Cardiac septum (tissue), 1 donor: ENCODE measurements at places on chromosomes 3 and 15. TPM values are rescaled to one million over a fixed set of nuclear protein-coding genes. Genes with fewer than 3 reads are reported as not detected.
A peak's percentile ranks its signal among the peaks of the same experiment; 100 is the strongest.

- DNase-seq: no peak
Observed at GRCh38 chr3:67000009-67000408, 1.9 kb downstream of the KBTBD8 start.

- DNase-seq: no peak
Observed at GRCh38 chr15:91135201-91136130, 35.4 kb downstream of the SV2B start.

DNA sequence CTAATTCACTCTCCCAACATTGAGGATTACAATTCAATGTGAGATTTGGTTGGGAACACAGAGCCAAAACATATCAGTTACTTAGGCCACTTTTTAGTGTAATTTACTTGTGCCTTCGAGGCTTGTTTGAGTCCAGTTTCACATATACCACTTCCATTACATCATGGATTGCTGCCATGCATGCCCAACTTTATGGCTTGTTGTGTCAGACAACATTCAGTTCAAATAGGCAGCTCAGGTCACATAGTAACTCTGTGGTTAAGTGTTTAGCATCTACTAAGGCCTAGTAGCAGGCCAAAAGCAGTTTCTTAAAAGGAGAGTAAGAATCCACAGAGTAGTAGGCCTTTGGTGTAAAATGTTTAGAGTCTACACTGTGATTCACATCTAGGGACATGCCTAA lies 164.3 kb upstream of the GMNC start:
- no peak for DNase-seq

GRCh38 chr3:127694467-127695215 lies 21.9 kb downstream of the ABTB1 start:
- DNase-seq: peak; percentile 90

GRCh38 chr15:78200276-78200930 lies 34.0 kb downstream of the ACSBG1 start:
- DNase-seq: peak; percentile 17

- no peak for DNase-seq
Observed at GRCh38 chr3:114332342-114333179, 38.7 kb downstream of the TIGIT start.

GRCh38 chr3:145326666-145327065 lies 834.3 kb downstream of the PLOD2 start:
- DNase-seq: no peak

GRCh38 chr3:50325113-50325480 lies 2.6 kb upstream of the HYAL2 start:
- no peak for DNase-seq

DNA sequence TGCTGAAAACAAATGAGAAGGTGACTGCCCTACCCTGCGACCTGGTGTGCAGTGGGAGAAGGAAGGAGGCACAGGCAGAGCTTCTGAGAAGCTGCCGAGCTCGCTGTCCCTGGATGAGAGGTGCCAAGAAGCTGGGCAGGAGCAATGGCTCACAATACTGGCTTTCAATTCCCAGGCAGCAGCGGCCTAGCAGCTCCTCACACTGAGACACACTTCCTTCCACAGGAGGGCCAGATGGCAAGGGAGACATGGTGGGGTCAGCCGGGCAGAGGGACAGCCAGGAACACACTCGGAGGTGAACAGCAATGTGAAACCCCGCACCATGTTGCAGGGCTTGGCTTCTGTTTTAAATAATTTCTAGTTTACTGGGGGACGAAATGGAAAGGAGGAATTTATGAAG lies 314.6 kb downstream of the EPHB1 start:
- no peak for DNase-seq

GRCh38 chr15:27328608-27329007 lies 357.6 kb downstream of the GABRG3 start:
- no peak for DNase-seq

- DNase-seq: no peak
Observed at GRCh38 chr3:45988804-45989203, 6.8 kb downstream of the FYCO1 start.

DNA sequence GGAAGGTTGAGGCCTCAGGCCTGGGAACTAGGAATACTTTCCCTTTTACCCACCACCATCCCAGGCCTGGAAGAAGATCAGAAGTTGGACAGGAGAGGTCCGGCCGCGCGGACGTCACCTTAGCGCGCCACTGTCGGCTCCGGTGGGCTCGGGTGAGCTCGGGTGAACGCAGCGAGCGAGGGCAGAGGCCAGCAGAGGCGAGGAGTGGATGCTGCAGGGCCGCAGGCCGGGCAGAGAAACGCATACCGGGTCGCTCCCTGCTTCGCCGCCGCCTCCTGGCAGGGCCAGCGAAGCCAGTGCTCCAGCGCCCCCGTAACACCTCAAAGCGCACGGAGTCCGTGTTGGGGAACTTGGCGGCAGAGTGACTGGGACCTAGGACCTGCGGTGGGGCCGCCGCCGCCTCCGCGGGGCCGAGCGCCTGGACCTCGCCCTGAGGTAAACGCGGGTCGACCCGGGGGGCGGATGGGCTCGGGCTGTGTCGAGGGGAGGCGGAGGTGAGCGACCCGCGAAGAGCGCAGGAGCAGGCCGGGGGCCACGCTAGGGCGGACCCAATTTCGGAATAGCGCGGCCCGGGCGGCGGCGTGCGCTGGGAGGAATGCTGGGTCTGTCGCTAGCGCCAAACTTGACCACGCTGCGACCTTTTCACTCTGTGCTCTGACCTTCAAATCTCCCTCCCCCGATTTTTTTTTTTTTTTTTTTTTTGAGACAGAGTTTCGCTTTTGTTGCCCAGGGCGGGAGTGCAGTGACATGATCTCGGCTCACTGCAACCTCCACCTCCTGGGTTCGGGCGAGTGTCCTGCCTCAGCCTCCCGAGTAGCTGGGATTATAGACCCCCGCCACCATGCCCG lies 1.6 kb downstream of the CYP11A1 start:
- peak; percentile 54 for DNase-seq

DNA sequence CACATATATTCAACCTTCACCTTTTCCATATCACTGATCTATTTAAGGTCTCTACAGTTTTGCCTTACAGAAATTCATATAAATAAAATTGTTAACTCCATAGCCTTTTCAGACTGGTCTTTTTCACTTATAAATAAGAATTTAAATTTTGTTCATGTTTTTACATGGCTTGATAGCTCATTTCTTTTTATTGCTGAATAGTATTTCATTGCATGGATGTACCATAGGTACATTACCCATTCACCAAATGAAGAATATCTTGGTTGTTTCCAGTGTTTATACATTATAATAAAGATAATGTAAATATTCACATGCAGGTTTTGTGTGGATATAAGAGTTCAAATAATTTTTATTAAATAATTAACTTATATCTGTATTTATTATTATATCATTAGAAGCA lies 1765.0 kb downstream of the OTOL1 start:
- DNase-seq: no peak

DNA sequence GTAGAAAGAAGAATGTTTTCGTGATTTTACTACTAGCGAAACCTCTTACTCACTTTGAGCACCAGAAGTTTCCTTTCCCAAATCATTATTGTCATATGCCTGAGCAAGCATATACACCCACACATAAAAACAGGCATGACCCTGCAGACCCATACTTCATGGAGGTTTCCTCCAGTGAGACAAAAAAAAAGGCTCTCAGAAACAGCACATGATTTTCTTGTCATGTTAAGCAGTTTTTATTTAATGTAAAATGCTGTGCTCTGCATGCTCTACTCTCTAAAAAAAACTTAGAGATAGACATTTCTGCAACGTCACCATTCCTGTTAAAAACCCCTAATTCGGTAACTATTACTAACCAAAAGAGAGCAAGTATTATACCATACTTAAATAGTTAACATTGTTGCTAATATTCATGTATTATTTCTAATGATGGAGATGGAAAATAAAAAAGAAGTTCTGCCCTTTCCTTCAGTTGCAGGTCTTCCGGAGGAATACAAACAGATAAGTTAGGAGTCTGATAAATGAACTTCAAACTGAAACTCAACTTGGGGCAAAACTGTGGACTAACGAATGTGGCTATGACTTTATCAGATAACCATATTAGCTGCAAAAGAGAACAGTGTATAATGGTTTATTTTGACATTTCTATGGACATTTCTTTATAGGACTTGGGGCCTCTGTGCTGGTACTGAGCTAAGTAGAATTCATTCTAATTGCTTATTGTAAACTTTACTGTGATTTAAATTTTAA lies 15.9 kb downstream of the CD200R1 start:
- no peak for DNase-seq

DNA sequence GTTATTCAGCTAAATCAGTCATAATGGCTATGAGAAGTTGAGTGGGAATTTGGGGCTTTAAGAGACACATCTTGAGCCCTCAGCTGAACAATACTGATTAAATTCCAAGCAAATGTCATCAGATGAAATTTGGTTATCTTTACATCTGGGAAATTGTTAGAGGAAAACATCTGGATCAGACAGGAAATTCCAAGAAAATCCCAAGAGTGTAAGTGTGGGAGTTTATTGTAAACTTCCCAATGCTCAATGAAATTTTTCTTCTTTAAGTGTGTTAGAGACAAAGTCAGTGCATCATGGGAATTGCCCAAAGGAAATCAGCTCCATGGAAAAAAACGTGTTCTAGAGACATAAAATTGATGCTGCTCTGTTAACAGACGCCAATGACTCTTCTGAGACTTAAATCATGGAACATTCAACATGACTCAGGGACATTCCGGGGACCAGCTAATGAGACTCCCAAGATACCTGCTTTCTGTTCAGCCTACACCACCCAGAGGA lies 19.8 kb upstream of the DCLK3 start:
- DNase-seq: no peak

- DNase-seq: no peak
Observed at GRCh38 chr3:60696428-60697125, 554.7 kb downstream of the FHIT start.

DNA sequence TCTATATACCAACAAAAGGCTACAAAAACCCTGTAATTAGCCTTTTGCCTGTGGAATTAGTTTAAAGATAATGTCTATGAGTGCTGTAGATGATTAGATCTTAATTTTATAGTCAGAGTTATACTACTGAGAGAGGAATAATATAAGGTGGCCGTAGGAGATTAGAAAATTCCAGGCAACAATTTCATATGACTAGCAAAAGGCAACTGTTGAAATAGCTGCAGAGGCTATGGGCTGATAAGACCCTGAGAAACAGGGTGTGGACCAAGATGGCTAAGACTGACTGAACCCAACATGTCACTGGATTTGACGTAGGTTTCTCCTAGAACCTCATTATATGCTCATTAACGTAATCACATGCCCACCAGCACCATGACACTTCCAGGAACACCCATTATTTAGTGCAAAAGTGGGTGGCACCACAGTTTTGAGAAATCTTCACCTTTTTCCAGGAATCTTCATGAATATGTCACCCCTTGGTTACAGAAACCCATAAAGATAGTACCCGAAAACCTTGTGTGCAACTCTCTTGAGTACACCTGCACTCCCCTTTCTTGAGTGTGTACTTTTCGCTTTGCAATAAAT lies 29.1 kb upstream of the SCG3 start:
- DNase-seq: no peak

DNA sequence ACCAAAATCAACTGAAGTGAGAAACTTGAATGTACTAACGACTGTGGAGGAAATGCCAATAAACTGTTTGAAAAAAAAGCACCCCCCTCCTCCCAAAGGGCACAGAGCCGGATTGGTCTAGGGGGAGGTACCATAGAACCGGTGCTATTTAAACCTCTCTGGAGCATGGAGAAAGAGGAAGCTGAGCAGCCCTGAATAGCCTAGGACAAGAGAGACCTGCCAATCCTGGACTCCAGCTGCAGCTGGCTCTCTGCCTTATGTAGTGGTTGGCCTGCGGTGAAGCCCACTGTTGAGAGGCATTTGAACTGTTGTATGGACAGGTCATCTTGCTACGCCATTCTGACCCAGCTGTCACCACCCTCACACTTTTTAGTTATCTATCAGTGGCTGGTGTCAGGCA lies 1.5 kb upstream of the SH3GL3 start:
- no peak for DNase-seq

GRCh38 chr3:148332509-148332908 lies 365.2 kb upstream of the AGTR1 start:
- no peak for DNase-seq

DNA sequence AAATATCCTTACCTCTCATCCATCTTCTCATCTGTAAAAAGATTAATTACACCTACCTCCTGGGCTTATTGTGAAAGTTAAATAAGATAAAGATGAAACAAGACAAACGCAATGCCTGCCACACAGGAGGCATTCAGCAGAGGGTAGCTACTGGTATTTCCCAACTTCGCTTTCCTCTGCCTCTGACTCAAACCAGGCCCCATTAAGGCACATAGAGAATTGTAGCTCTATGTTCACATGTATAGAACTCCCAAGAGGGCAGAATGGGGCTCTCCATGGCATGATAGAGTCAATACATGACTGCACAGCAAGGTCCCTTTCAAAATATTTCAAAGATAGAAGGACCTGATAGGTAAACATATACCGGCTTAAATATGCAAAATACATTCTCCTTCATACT lies 1.4 kb downstream of the LYSMD2 start:
- DNase-seq: no peak

GRCh38 chr3:128429275-128429674 lies 37.4 kb downstream of the DNAJB8 start:
- no peak for DNase-seq

GRCh38 chr3:166697495-166697894 lies 682.6 kb downstream of the ZBBX start:
- no peak for DNase-seq

- no peak for DNase-seq
Observed at GRCh38 chr3:38698760-38699159, 49.3 kb upstream of the SCN5A start.

DNA sequence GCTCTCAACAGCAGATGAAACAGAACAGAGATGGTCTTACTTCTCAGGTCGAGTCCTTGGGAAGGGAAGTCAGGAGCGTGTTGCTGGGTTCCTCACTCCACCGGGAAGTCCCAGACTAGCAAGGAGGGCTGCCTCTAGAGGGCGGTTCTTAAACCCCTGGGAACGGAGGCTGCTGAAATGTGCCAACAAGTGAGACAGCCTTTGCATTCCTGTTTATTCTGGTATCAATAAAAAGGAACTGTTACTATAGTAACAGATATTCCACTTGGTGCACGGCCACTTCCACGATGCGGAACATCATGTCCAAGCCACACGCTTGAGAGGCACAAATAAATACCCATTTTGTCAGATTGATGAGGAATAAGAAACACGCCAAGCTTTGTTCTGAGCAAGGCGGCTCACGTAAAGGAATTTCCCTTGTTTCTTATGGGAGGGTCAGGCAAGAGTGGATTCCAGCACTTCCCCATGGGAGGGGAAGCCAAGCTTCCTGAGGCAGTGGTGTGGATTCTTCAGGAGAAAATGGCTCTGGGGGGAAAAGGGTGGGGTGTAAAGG lies at the start of gene FAM107A:
Gene FAM107A, minus strand, starts transcription at position 123 of the 553 bp plus-strand sequence. CDS start 7,531 bp downstream, outside the sequence.
- no peak for DNase-seq

GRCh38 chr3:28349469-28350000 lies 911 bp upstream of the AZI2 start:
- DNase-seq: no peak

CHRD gene
- 7.0 TPM for total RNA-seq

USP13 gene
- total RNA-seq: 128 TPM

FBXL2 gene
- 3.6 TPM for total RNA-seq

TUSC7 gene
- not detected for total RNA-seq

SPSB4 gene
- 4.9 TPM for total RNA-seq

HIGD2B gene
- total RNA-seq: not detected

AADACL2 gene
- total RNA-seq: not detected

NGLY1 gene
- 29.3 TPM for total RNA-seq

SUCNR1 gene
- 0.22 TPM for total RNA-seq

BUB1B gene
- 0.43 TPM for total RNA-seq

FSIP1 gene
- 2.0 TPM for total RNA-seq

CNTN6 gene
- total RNA-seq: 0.16 TPM

SNX22 gene
- 1.5 TPM for total RNA-seq

SV2B gene
- total RNA-seq: 3.7 TPM

TRNT1 gene
- 13.2 TPM for total RNA-seq

EXD1 gene
- total RNA-seq: not detected

CLDN18 gene
- total RNA-seq: not detected

TMEM108 gene
- 1.3 TPM for total RNA-seq

EPHA3 gene
- total RNA-seq: 9.2 TPM
